ENCODE measurements at places on chromosomes 4 and X.

GRCh38 chr4:61425315-61425714, 225.2 kb downstream of the ADGRL3 start:
- no peaks in the 10 kb centered on the region for H3K4me1 ChIP-seq
- H3K4me3 ChIP-seq: no peak overlapping the region
- no peaks in the 10 kb centered on the region for H3K36me3 ChIP-seq
- no peaks in the 10 kb centered on the region for H3K27me3 ChIP-seq
- H3K27ac ChIP-seq: no peak overlapping the region

GRCh38 chrX:134604701-134605311, 53.5 kb downstream of the PLAC1 start:
- H3K4me3 ChIP-seq: no peak overlapping the region
- DNase-seq: no peak
- H3K27ac ChIP-seq: peak overlapping the region; percentile 75
- H3K27me3 ChIP-seq: peaks cover 69% of the 10 kb centered on the region
- H3K36me3 ChIP-seq: peaks cover 14% of the 10 kb centered on the region
- peaks cover 27% of the 10 kb centered on the region for H3K4me1 ChIP-seq

DNA sequence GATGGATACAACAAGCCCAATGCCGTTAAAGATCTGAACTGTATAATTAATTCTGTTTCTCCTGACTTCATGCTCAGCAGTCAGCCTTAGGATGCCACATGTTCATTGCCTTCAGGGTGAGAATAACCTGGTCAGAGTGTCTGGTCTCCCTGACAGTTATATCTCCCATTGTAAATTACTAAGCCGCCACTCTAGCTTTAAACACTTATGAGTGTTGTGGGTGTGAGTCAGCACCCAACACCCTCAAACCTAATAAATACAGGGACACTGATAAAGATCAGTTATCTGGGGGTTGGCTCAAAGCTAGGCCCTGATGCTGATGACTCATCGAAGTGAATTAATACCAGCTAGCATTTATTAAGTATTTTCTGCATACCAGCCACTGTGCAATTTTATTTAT, 64.9 kb upstream of the DYNLT3 start:
- no peaks in the 10 kb centered on the region for H3K4me1 ChIP-seq
- no peak for DNase-seq
- no peak overlapping the region for H3K27ac ChIP-seq
- H3K4me3 ChIP-seq: no peak overlapping the region

- H3K36me3 ChIP-seq: no peaks in the 10 kb centered on the region
- no peak for DNase-seq
- no peaks in the 10 kb centered on the region for H3K27me3 ChIP-seq
Observed at GRCh38 chrX:29044423-29045184, 457.4 kb downstream of the IL1RAPL1 start.

GRCh38 chr4:40563401-40563800, 66.3 kb downstream of the RBM47 start:
- H3K36me3 ChIP-seq: peaks cover 2% of the 10 kb centered on the region
- H3K27me3 ChIP-seq: no peaks in the 10 kb centered on the region
- H3K27ac ChIP-seq: no peak overlapping the region
- H3K4me3 ChIP-seq: no peak overlapping the region
- DNase-seq: no peak

- no peak overlapping the region for H3K27ac ChIP-seq
- H3K4me1 ChIP-seq: no peaks in the 10 kb centered on the region
- H3K36me3 ChIP-seq: no peaks in the 10 kb centered on the region
- H3K4me3 ChIP-seq: no peak overlapping the region
Observed at GRCh38 chr4:12844141-12844540, 640.0 kb downstream of the RAB28 start.

DNA sequence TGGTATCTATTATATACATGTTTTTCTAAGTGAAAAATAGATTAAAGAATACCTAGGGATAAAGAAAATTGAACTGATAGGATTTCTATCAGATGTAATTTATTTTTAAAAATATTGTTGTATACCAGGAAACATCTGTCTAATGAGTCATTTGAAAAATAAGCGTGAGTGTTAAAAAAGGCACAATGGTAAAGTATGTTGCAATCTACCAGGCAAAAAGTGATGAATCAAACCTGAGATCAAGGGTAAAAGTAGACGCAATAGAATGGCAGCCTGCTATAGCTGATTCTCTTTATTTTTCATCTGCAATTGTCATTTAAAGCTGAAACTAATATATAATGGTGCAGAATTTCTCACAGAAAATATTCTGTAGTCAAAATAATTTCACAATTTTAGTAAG, 1119.6 kb downstream of the PCDH18 start:
- no peak overlapping the region for H3K4me3 ChIP-seq
- no peaks in the 10 kb centered on the region for H3K27me3 ChIP-seq
- no peak overlapping the region for H3K27ac ChIP-seq
- DNase-seq: no peak

GRCh38 chr4:47694322-47694721, 143.5 kb downstream of the CORIN start:
- no peak overlapping the region for H3K4me3 ChIP-seq
- no peaks in the 10 kb centered on the region for H3K36me3 ChIP-seq
- H3K27ac ChIP-seq: no peak overlapping the region
- no peak for DNase-seq
- no peaks in the 10 kb centered on the region for H3K4me1 ChIP-seq

DNA sequence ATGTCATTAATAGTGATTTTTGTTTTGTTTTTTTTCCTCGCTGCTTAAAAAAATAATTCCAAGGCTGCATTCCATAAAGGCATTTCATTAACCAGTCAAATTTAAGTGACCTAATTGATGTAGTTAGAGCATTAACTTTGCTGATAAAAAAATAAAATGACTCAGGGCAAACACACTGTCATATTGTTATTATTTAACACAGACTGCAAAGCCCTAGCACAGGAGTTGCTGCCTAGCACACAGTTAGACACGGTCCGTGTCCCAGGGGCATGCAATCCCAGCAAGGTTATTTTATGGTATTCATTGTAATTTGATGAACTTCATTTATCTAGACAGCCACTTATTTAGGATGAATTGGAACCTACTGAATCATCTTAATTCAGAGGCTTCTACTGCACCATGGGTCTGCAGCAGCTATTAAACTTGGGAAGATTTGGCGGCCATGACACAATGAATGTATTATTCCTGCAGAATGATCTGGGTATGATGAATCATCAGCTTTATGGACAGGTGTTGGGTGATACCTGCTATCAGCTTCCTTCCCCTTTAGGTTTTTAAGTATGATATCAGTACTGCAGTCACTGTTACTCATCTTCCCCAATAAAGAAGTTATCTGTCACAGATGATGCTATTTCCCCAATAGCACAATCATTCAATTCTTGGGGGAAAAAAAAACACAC, 182.7 kb downstream of the PPARGC1A start:
- no peaks in the 10 kb centered on the region for H3K36me3 ChIP-seq
- no peak for DNase-seq
- H3K27ac ChIP-seq: no peak overlapping the region
- no peak overlapping the region for H3K4me3 ChIP-seq

DNA sequence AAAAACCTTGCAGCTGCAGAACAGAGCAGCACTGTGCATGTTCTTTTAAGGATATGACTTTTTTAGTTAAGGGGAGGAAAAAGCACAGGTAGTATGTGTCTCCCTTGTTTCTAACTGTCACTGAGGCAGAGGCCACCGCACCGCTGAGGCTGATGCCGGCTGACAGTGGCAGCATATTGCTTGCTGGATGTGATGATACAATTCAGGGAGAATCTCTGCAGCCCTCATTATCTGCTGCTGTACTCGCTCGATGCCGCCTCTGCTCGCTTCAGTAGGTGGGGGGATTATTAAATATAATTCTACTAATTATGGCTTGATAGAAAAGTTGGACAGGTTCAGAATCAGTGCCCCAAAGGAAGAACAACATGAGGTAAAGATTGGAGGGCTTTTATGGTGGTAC, 378.8 kb upstream of the NOCT start:
- H3K4me3 ChIP-seq: no peak overlapping the region
- no peaks in the 10 kb centered on the region for H3K27me3 ChIP-seq
- H3K36me3 ChIP-seq: no peaks in the 10 kb centered on the region
- no peak for DNase-seq

DNA sequence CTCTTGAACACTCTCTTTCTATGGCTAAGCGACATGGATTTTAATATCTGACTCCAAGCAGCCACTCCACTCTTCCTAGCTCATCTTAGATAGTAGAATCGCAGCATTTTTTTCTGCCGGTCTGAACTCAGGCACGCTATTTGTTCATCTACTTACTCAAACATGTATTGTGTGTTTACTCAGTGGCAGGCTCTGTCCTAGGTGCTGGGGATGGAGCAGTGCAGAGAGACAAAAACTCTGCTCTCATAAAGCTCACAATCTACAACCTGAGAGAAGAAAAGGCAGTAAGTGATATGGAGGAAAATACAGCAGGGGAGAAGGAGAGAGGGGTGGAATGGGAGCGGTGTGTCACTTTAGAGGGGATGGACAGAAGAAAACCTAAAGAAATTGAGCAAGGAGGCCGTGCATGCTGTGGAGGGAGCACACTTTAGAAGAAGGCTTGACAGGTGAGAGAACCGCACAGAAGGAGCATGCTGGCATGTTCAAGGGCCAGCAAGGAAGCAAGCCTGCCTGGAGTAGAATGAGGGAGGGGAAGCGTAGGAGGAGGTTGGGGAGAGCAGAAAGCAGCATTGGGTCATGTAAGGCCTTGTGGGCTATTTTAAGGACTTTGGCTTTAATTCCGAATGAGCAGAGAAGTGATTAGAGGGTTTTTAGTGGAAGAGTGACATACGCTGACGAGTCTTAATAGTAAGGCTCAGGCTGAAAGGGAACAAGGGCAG, 132.0 kb downstream of the ANK2 start:
- H3K4me1 ChIP-seq: no peaks in the 10 kb centered on the region
- no peaks in the 10 kb centered on the region for H3K27me3 ChIP-seq
- no peak for DNase-seq
- no peaks in the 10 kb centered on the region for H3K36me3 ChIP-seq

GRCh38 chr4:8917321-8917811, 45.7 kb upstream of the HMX1 start:
- no peak overlapping the region for H3K27ac ChIP-seq
- no peak for DNase-seq
- H3K36me3 ChIP-seq: no peaks in the 10 kb centered on the region

- H3K4me3 ChIP-seq: no peak overlapping the region
- H3K27ac ChIP-seq: no peak overlapping the region
- H3K4me1 ChIP-seq: no peaks in the 10 kb centered on the region
Observed at GRCh38 chr4:13313856-13314255, 170.3 kb downstream of the RAB28 start.

- no peak for DNase-seq
- H3K36me3 ChIP-seq: no peaks in the 10 kb centered on the region
- H3K27me3 ChIP-seq: peaks cover 6% of the 10 kb centered on the region
- no peaks in the 10 kb centered on the region for H3K4me1 ChIP-seq
Observed at GRCh38 chrX:116449156-116449555, 12.8 kb downstream of the SLC6A14 start.

- no peaks in the 10 kb centered on the region for H3K4me1 ChIP-seq
- H3K27ac ChIP-seq: no peak overlapping the region
- no peaks in the 10 kb centered on the region for H3K27me3 ChIP-seq
- no peak overlapping the region for H3K4me3 ChIP-seq
Observed at GRCh38 chr4:133081246-133081645, 67.8 kb upstream of the PCDH10 start.

DNA sequence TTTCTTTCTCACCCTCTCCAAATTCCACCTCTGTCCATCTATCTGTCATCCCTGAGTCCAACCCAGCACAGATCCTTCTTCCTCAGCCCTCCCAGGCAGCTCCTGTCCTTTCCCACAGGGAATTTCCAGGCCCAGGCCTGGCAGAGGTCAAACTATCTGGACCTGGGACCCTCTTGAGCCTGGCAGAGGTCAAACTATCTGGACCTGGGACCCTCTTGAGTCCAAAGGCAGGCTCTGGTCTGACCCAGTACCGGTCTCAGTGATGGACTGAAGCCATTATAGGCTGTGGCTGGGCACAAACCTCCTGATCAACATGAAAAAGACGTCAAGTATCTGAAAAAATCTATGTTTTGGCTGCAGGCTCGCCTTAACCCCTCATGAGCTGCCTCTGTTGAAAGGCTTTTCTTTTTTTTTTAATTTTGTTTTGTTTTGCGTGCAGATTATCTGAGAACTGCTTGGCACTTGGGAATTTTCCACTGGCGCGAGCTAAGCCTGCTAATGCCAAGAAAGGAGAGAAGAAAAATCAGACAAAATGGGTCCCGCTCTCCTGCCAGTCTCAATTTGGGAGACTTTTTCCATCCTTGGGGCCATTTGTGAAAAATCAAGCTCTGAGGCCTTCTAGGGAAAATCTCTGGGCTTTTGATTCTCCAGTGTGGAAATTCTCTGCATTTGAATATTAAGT, 31.2 kb downstream of the MSX1 start:
- no peak for DNase-seq
- peaks cover 2% of the 10 kb centered on the region for H3K36me3 ChIP-seq
- no peak overlapping the region for H3K4me3 ChIP-seq
- H3K27me3 ChIP-seq: peaks cover 22% of the 10 kb centered on the region
- H3K27ac ChIP-seq: no peak overlapping the region
- H3K4me1 ChIP-seq: no peaks in the 10 kb centered on the region

GRCh38 chrX:51894697-51895336, 1.4 kb downstream of the MAGED1 start:
- H3K27me3 ChIP-seq: peaks cover 4% of the 10 kb centered on the region
- peak; percentile 12 for DNase-seq
- peak overlapping the region; percentile 92 for H3K4me3 ChIP-seq
- peaks cover 2% of the 10 kb centered on the region for H3K36me3 ChIP-seq
- no peak overlapping the region for H3K27ac ChIP-seq

GRCh38 chrX:109629310-109629709, 4.3 kb upstream of the KCNE5 start:
- peaks cover 3% of the 10 kb centered on the region for H3K36me3 ChIP-seq
- no peak overlapping the region for H3K27ac ChIP-seq
- no peak for DNase-seq
- H3K4me3 ChIP-seq: no peak overlapping the region
- peaks cover 21% of the 10 kb centered on the region for H3K27me3 ChIP-seq

GRCh38 chr4:123849495-123849894, 452.9 kb downstream of the SPRY1 start:
- H3K4me3 ChIP-seq: no peak overlapping the region
- H3K27ac ChIP-seq: no peak overlapping the region
- H3K4me1 ChIP-seq: no peaks in the 10 kb centered on the region
- H3K27me3 ChIP-seq: no peaks in the 10 kb centered on the region
